ENCODE measurements at places on chromosomes 11 and 22.
A peak's percentile ranks its signal among the peaks of the same experiment; 100 is the strongest.

- peak; percentile 77 for DNase-seq
Observed at GRCh38 chr11:73931039-73931645, 19.7 kb upstream of the DNAJB13 start.

GRCh38 chr11:18771266-18772035 lies 20.1 kb downstream of the PTPN5 start:
- no peak for DNase-seq

- no peak for DNase-seq
Observed at GRCh38 chr11:86175626-86176025, 68.9 kb upstream of the EED start.

GRCh38 chr11:28951191-28951590 lies 843.0 kb downstream of the METTL15 start:
- no peak for DNase-seq

- DNase-seq, result peak; percentile 13
Observed at GRCh38 chr22:33126881-33127280, 68.7 kb upstream of the SYN3 start.

DNA sequence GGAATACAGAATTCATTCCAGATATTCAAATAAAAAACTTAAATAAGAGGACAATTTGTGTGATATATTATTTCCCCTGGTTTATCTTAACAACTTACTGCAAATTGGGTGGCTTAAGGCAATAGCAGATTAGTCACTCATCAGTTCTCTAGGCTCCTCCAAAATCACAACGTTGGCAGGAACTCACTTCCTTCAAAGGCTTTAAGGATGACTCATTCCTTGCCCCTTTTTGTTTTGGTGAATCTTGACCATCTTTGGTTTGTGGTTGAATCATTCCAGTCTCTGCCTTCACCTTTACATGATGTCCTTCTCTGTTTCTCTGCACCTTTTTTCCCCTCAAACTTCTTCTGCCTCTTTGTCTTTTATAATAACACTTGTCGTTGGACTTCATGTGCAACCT lies 3.4 kb downstream of the OR10AG1 start:
- no peak for DNase-seq

GRCh38 chr11:134524896-134525845 lies 113.1 kb upstream of the B3GAT1 start:
- DNase-seq, result no peak

DNA sequence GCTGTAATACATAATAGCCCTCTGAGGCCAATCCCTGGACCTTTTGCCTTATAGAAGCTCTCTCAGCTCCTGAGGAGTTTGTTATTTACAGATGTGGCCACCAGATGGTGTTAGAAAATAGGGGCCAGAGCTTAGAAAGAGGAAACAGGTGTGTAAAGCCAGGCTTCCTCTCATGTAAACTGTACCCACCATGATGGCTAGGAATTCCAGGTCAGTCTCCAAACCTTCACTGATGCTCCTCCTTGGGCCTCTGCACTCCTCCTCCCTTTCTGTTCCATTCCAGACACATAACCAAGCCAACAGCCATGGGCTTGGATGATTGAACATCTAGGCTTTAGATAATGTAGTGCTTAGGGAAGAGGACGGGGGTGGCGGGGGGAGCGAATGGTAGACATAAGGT lies 39.7 kb downstream of the USP35 start:
- peak; percentile 63 for DNase-seq

GRCh38 chr11:61974766-61975631 lies 7.6 kb upstream of the FTH1 start:
- no peak for DNase-seq

- DNase-seq, result no peak
Observed at GRCh38 chr11:82080160-82080559, 653.5 kb downstream of the FAM181B start.

- no peak for DNase-seq
Observed at GRCh38 chr11:28981381-28981780, 873.2 kb downstream of the METTL15 start.

GRCh38 chr11:106733635-106734034 lies 284.6 kb downstream of the GUCY1A2 start:
- DNase-seq, result no peak

DNA sequence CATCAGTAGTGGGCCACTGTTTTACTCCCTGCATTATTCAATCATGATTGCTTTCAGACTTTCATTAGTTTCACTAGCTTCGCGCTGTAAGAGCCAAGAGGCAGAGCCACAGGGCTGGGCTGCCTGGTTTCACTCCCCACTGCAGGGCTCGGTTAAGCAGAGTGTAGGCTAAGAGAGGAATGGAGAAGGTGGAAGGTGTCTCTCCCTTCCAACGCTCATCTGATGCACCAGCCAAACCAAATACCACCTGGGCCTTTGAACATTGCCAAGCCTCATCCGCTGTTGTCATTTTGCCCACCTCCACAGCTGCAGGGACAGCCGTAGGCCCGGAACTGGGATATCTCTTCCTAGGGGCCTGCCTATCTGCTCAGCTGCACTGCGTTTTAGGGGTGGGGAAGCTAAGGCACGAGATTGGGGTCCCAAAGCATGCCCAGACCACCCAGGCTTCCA lies 480 bp upstream of the SMARCB1 start:
- no peak for DNase-seq

DNA sequence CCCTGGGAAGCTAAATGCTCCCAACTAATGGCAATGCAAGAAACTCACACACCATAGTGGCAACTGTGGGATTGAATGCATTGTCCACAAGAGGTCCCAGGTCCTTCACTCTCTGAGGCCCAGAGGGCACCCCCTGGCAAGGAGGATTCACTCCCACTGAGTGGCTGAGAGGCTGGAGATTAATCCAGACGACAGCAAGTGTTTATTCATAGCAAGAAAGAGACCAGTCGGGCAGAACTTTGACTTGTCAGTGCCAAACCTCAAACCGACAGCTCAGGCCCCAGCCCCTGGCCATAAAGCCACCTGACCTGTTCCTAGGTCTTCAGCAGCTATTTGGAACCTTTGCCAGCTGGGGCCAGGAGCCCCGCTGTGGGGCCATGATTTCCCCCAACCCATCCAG lies 54.5 kb upstream of the MPEG1 start:
- DNase-seq, result no peak

DNA sequence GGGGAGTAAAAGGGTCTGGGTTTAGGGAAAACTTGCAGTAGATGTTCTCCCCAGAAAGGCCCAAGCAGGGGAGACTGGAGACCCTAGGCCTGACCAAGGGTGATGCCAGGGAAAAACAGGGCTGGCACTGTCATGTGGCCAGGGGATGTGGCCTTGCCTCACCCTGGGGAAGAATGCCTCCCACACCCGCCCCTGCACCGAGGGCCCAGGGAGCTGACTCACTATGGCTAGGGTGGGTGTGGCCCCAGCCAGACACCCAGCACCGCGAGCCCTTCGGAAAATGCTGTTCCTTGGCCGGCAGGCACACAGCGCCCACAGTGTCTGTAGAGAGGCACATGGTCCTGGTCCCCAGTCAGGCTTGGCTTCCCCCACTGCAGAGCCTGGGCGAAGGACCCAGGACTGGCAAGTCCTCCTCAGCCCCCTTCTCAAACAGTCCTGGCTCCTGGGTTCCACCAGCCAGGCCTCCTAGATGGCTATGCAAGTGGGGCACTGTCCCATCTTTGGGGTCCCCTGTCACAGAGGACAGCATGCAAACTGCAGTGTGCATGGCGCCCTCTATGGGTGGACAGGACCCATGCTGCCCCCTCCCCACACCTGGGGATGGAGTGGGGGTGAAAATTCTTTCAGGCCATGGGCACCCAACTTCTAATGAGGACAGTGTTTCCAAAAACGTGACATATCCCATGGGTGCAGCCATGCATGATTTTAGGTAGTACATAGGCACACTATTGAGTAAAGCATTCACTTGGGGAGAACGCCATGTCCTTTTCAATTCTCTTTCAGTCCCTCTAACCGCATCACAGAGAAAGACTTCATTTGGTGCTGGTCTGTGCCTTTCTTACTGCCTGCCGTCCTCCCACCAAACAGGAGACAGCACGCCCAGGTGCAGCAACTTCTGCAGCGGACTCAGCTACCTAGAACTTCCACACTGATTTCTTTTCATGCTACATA lies 15.2 kb downstream of the TMPRSS5 start:
- DNase-seq, result peak; percentile 93

DNA sequence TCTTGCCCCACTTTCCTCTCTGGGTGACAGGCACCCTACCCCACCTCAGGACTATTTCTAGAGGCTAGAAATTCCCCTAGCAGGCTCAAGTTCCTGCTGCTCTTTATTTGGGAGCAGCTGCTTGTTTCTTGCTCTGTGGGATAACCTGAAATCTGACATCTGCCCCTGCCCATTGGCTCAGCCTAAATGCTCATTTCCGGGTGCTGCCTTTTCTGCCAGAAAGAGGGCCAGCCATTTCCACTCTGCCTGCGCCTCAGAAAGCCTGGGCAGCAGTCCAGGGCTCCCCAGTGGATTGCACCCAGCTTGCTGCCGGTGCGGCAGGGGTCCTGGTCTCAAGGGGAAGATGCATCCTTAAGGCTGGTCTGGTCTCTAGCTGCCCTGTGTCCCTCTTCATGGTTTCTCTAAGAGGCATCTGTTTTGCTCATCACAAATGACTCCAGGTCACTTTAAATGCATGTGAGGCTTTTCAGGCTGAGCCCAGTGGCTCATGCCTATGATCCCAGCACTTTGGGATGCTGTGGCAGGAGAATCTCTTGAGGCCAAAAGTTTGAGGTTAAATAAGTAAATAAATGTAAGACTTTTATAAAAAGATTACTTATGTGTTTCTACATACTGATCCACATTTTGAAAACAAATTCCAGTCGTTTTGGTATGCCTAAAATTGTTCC lies 10.3 kb upstream of the PNPLA5 start:
- peak; percentile 70 for DNase-seq

GRCh38 chr11:57978686-57979531 lies 44.8 kb upstream of the OR9Q1 start:
- DNase-seq, result no peak

- DNase-seq, result peak; percentile 21
Observed at GRCh38 chr11:61962213-61963015, 5.0 kb downstream of the FTH1 start.

GRCh38 chr22:37905534-37906363 lies at the start of gene MICALL1:
Gene MICALL1 (plus strand): TSS chr22:37906297. CDS start chr22:37906423, 126 bp downstream.
- peak; percentile 92 for DNase-seq

GRCh38 chr11:100887659-100888058 lies 200.6 kb downstream of the ARHGAP42 start:
- no peak for DNase-seq

DNA sequence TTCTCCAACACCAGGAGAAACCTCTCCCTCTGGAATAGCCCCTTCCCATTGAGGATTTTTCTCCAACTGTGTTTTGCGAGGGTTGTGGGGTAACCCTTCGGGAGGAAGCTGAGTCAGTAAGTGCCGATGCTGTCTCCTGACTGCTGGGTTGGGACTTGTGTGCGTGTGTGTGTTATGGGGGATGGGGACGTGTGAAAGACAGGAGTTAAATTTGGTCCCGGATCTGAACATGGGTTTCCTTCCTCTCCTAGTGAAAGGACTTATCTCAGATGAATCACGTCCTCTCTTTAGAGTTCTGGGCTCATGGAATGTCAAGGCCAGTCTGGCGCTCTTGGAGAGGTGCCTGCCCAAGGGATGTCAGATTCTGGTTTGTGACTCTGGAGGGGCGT lies 33.3 kb downstream of the KIAA1671 start:
- DNase-seq, result peak; percentile 64

- DNase-seq, result no peak
Observed at GRCh38 chr11:20060181-20060580, 100.1 kb downstream of the DBX1 start.

DNA sequence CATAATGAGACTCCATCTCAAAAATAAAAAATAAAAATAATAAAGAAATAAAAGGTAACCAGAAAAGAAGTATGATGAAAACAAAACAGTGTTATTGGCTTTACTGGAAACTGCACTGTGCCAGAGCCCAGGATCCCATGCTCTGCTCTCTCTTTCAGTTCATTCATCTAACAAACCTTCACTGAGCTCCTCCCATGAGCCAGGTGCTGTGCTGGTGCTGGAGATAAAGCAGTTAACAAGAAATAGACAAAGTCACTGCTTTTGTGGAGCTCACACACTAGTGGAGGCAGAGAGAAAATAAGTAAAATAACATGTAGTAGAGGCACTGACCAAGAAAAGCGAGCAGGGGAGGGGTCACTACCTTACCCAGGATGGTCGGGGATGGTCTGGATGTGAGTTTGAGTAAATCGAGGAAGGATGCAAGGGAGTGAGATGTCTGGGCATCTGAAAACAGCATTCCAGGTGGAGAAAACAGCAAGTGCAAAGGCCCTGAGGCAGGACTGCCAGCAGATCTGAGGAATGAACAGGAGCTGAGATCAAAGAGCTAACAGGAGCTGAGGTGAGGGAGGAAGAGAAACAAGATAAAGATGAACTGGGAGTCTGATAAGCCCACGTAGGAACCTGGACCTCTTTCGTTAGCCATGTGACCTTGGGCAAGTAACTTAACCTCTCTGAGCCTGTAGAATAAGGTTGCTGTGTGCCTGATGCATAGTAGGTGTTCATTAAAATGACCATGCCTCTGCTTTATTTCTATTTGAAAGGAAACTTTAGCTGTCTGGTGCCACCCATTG lies 31.3 kb upstream of the CD82 start:
- DNase-seq, result no peak

DNA sequence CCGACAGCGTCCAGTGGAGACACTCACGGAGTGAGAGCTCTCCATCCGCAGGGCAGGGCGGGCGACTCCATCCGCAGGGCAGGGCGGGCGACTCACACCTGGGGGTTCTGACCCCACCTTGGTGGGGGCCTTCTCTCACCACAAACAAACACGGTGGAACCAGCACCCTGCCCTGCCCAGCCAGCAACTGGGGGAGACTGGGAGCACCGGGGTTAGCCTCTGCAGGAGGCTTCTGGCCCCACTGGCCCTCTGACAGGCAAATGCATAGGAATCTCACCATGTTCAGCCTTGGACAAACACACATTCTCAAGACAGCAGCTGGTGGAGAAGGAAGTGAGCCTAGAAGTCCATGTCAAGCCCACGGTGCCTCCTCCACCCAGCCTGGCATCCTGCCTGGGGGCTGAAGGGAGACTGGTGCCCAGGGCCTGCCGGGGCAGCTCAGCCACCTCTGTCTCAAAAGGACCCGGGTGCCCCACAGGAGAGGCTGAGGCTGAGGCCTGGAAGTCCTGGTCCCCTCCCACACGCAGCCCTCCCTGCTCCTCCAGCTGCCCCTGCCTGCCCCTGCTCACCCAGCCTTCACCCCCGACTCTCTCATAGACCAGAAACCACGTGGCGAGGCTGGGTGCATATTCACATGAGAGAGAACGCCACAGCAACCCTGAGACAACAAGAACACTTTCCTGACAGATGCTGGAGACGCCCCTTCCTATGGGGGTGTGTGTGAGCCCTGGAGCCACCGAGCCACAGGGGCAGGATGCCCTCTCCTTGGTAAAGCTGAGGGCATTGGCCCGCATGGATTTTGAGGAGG lies 98.4 kb upstream of the B3GAT1 start:
- DNase-seq, result no peak

GRCh38 chr22:47021371-47022074 lies 259.1 kb downstream of the TBC1D22A start:
- no peak for DNase-seq

GRCh38 chr11:134215836-134216235 lies 7.9 kb downstream of the NCAPD3 start:
- no peak for DNase-seq

- peak; percentile 45 for DNase-seq
Observed at GRCh38 chr11:19633276-19633675, 79.4 kb upstream of the NAV2 start.
